ENCODE measurements at places on chromosomes 12 and 14. TPM values are rescaled to one million over a fixed set of nuclear protein-coding genes. Genes with fewer than 3 reads are reported as not detected.

The KRT3 gene
- not detected for total RNA-seq

The PRB2 gene
- not detected for total RNA-seq

The POTEG gene
- total RNA-seq = not detected

The OTX2 gene
- 0.23 TPM for total RNA-seq

The CCDC85C gene
- 11.3 TPM for total RNA-seq

The SERPINA3 gene
- 0.29 TPM for total RNA-seq

The POLE2 gene
- 14.4 TPM for total RNA-seq

Measured in metanephros (tissue), 2 donors.